ENCODE measurements at places on chromosomes 5 and 9. TPM values are rescaled to one million over a fixed set of nuclear protein-coding genes. Genes with fewer than 3 reads are reported as not detected.

GRCh38 chr9:73180403-73180802 is 28.7 kb downstream of the ANXA1 start:
- no peak for DNase-seq

GRCh38 chr9:88237479-88237961 is 99.2 kb upstream of the SPATA31C2 start:
- DNase-seq: no peak

DNA sequence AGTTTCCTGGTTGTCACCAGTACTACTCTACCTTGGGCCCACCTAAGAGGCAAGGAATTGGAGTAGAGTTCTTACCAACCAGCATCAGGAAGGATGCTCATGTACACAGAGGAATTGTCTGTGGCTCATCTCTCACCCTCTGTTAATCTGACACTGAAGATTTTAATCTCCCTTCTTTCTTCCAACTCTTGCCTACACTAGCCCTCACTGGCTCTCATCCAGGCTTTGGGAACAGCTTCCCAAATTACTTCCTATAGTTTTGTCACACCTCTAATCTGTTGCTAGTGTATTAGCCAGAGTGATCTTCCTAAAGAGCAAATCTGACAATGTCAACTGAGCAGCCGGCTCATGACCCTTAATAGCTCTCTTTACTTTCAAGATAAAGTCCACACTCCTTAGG is 218.7 kb upstream of the TRIM32 start:
- no peak for DNase-seq

- DNase-seq: no peak
Observed at GRCh38 chr5:81147886-81148571, 85.1 kb upstream of the CKMT2 start.

DNA sequence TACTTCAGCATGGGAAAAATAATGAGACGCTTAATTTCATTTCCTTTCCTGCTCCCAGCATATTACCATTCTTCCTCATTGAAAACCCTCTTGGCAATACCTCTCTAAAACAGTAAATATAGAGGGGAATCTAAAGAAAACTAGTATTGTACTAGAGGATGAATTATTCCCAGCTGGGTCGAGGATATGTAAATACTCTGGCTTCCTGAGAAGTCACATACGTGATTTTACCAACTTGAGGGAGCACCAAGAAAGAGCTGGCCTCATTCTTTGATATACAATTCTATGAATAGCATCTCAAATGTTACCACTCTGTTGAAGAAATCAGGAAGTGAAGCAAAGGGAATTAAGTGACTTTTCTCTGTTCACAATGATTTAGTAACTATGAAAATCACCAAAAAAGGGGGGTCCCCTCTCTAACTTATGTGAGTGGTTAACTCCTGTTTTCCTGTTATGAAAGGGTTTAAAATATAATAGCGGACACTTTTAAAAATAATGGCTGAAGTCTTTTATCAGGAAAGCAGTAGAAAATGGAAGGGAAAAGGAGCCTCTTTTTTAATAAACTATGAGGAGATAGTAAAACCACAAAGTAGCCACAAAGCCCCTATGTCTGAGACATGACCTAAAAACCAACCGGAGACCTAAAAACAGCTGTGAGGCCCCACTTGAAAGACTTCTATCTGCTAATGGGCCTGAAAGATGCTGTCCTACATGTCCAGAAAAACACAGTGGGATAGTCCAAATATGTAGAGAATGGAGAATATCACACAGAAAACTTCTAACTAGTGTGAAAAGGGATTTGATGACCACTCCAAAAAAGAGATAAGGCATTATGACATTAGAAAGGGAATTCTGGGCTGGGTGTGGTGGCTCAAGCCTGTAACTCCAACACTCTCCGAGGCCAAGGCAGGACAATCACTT is 42.6 kb downstream of the LPAR1 start:
- DNase-seq: no peak

DNA sequence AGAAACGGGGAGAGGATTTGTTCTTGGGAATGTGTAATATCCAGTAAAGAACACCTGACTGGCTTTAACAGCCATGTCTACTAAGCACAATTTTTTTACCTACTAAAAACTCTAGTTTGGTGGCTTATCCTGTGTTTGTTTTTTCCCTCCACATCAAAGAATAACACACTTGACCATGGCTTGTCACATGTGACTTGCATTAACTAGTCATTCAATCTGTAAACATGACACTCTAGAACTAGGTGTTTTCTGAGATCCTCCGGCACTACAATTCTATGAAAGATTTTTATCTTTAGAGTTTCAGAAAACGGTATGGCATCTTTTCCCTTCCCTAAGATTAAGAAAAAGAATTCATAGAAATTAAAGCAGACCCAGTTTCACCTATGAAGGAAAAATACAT is 103.7 kb downstream of the CEMIP2 start:
- DNase-seq: no peak

DNA sequence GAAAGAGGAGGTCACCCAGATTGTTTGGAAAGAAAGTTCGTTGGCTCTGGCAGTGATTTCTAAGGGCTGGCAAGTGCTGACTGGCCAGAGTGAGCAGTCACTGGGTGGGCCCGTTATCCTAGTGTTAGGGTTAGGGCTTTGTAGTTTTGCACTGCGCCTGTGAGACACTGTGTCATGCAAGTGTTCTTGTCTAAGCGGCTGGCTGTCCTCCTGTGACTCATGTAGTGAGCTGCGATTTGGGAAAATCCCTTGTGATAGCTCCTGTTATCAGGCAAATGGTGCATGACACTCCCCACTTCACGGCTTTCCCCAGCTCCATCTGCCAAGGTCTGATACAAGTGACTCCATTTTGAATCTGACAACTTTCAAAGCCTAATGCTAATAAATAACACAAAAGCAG is 526.0 kb upstream of the ADAMTS16 start:
- DNase-seq: no peak

GRCh38 chr9:121844098-121844497 is 192.7 kb downstream of the DAB2IP start:
- DNase-seq: no peak

DNA sequence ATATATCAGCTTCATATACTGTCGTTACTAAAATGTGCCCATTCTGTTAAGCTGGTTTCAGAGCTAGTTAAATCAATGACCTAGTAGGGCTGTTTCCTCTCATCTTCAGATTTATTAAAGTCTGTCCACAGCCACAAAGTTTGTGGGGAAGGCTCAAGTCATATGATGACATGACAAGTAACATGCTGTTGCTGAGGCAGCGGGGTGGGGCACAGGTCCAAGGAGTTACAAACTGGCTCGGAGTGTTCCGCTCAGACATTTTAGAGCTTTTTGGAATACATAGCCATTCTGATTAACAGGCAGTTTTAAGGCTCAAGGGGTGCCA is 2.7 kb upstream of the ANP32B start:
- DNase-seq: no peak

DNA sequence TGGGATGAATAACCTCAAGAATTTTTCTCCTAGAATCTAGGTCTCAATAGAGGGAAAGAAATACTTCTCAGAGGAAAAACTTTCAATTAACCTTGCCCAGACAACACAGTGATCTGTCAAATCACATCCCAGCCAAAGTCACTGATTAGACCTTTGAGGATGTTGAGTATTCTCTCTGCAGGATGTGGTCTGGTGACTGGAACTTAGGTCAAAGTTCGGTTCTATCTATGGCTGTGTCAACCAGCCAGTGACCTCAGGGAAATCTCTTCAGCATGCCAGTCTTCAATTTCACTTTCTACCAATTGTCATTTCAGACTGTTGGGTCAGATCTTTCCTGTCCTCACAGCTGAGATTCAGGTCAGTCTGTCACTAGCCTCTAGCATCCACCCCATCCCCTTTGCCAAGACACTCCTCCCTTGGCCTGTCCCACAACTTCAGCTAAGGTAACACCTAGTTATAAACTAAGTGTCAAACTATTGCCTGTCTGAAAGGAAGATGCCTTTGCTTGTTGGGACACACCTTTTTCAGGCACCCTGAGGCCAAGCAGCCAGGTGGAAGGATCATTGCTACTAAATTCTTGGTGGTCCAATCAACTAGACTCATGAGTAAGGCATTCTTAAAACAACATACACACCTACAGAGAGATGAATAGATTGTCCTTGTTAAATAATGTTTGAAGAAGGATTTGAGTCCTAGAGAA is 156.3 kb upstream of the FST start:
- no peak for DNase-seq

DNA sequence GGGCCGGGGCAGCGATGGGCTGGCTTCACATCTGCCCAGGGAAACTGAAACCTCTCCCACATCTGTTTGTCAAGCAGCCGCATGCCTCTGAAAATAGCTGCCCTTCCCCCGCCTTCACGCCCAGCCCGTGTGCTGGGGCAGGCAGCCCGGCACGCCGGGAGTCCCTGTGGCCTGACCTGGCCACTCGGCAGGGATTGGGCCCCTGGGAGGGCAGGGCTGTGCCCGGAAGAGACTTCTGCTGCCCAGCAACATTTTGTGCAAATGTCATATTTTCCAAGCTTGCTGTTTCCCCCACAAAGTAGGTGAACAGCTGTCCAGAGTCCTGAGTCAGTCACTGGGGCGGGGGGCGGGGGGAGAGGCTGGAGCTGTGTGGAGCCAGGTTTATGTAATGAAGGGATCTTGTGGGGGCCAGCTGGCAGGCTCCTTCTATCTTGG is 8.2 kb downstream of the COL27A1 start:
- no peak for DNase-seq

- no peak for DNase-seq
Observed at GRCh38 chr9:84235511-84235910, 105.0 kb downstream of the SLC28A3 start.

- DNase-seq: no peak
Observed at GRCh38 chr9:94699715-94700373, 26.7 kb upstream of the AOPEP start.

GRCh38 chr5:73668486-73669111 is 42.6 kb downstream of the ARHGEF28 start:
- no peak for DNase-seq

- DNase-seq: no peak
Observed at GRCh38 chr5:124527220-124527991, 219.0 kb downstream of the ZNF608 start.

DNA sequence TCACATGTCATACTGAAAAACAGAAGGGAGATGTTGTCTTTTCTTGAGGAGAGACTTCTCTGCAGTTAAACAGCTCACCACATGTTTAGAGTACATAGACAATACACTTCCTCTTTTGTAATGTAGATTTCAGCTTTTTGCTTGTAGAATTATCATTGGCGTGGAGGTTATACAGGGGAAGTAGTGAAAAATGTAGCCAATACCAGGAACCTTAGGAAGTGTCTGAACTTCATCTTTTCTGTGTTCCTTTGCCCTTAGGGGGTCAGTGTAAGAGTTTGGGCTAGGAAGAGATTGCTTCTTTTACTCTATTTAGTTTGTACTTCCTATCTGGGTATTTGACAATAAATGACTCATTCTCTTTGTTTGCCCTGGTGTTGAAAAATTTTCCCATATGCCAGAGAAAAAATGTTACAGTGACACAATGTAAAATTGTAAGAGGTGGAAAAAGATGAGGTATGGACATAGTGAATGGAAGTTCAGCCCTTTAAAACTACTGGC is 21.0 kb upstream of the CDKN2B start:
- DNase-seq: no peak

GRCh38 chr5:133256276-133256675 is 204.5 kb downstream of the HSPA4 start:
- no peak for DNase-seq

- DNase-seq: no peak
Observed at GRCh38 chr9:116313638-116314037, 160.0 kb downstream of the PAPPA start.

DNA sequence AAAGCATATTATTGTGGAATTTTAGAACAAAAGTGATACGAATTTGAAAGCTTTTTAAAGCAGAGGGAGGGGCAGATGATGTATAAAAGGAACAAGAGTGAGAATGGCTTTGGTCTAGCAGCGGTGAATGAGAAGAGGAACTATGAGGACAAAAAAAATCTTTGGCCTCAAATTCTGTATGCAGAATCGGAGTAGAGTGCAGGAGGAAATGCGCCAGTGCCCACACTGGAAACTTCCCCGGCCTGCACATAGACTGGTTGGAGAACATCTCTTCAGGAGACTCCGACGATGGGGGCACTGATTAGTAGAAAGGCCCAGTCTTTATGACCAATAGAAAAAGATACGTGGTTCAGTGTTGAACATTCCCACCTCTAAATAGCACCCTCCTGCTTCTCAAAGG is 51.3 kb downstream of the SLC46A2 start:
- no peak for DNase-seq

- DNase-seq: no peak
Observed at GRCh38 chr9:36817160-36817834, 216.8 kb downstream of the PAX5 start.

GRCh38 chr5:179763215-179763945 is 30.4 kb upstream of the LTC4S start:
- DNase-seq: peak; percentile 78

DNA sequence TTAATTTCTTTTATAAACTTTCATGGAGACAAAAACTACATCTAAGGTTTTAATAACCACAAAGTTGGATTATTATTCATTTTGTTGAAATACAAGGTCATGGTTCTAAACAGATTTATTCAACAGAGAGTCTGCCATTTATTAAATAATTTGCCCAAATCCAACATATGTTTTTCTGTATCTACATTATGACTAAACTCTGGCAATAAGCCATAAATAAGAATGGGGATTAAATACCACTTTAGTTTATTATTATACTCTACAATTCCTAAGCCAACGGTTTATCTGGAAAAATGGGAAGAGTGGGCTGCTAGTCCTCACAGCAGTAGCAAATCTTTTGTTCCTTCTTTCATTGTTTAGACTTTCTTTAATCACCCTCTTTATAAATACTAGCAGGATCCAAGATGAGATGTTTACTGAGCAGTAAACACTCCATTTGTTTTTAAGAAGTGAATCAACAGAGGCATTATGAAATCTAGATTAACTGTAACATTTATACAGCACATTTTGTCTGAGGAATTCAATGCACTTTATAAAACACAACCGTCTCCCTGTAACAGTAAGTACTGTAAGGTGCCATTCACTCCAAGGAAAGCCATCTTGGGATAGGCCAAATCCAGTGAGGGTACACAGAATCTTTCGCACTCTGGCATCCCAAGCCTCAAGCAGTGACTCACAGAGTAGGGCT is 89.7 kb downstream of the DROSHA start:
- no peak for DNase-seq

- DNase-seq: no peak
Observed at GRCh38 chr5:149060325-149060724, 2.5 kb downstream of the SH3TC2 start.

GRCh38 chr5:165139721-165140120 is 1634.3 kb downstream of the MAT2B start:
- DNase-seq: no peak

Gene SPINK4
- total RNA-seq: not detected

Gene CCL27
- not detected for total RNA-seq

Gene SLC27A6
- not detected for total RNA-seq

Gene PCDHGA7
- 0.08 TPM for total RNA-seq

Gene SNX24
- total RNA-seq: 0.33 TPM

Gene MARCOL
- total RNA-seq: not detected

Gene IL33
- total RNA-seq: not detected

Gene MIGA2
- total RNA-seq: 69.0 TPM

Gene NRARP
- total RNA-seq: 1.5 TPM

Gene MEIKIN
- total RNA-seq: not detected

Data from CD8-positive, alpha-beta T cell (primary cell).